Activated T-cell treated with anti-CD3 and anti-CD28 coated beads, Interleukin-2, amount 50 U/mL, for 24 hours (primary cell): ENCODE measurements at places on chromosomes 3 and 15.

DNA sequence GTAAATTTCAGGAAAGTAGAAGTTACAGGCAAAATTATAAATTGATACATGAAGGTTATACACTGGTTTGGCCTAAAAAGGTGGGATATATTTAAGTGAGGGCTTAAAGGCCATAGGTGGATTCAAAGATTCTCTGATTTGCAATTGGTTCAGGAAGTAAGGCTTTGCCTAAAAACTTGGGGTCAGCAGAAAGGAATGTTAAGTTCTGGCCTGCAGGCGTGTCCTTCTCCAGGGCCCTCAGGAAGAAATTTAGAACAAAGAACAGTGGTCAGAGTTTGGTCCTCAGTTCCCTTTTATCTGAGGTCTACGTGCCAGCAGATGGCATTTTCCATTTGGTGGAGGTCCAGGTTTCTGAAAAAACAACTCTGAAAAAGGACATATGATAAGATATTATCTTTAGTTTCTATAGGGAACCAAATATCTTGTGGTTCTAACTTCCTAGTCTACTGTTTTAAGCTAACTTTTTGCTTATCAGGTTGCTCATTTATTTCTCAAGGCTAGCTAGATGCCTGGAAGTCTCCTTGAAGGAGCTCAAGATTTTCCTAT, 40.5 kb downstream of the SCN11A start:
- no peak for DNase-seq

GRCh38 chr15:68524753-68525584, 53.8 kb upstream of the CORO2B start:
- DNase-seq: no peak

GRCh38 chr3:13274551-13275332, 145.4 kb downstream of the NUP210 start:
- no peak for DNase-seq

DNA sequence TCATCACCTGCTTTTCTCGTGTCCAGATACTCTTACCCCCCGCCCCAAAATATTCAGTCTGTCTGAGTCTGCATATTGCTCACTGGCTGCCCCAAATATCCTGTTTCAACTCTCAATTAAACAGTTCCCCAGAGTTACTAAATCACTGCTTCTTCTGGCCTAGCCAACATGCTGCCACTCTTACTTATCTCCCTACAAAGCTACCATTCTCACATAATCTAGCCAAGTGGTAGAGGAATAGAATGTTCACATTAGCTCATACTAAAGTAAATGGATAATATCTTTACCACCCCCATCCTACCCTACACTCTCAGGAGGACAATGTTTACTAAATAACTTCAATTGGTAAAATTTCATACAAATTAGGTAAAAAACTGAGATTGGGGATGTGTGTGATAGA, 77.8 kb downstream of the NR1I2 start:
- no peak for DNase-seq

DNA sequence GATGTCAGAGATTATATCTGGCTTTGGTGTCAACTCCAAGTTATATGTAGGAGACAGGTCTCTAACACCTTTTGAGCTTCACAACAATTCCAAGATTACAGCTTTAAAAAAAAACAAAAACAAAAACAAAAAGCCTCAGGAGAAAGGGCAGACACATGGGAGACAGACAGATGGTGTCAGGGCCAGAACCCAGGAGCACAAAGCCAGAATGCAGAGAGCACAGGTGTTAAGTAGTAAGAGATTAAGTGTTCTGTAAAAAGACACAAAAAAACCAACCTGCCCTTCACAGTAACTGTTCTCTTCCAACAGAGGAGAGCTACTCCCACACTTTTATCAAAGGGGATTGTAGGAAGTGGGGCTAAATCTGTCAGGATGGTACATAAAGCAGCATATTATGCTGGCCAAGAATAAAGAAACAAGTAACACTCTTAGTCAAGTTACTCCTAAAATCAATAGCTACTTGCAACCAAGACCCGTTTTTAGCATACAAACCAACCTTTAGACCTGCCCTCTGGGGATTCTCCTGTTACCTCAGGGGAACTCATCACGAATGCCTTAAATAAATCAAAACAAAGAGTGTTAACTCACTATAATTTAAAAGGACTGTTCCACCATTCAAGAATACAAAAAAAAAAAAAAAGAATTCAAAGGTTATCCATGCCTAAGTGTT, 5.9 kb downstream of the CPEB1 start:
- no peak for DNase-seq

DNA sequence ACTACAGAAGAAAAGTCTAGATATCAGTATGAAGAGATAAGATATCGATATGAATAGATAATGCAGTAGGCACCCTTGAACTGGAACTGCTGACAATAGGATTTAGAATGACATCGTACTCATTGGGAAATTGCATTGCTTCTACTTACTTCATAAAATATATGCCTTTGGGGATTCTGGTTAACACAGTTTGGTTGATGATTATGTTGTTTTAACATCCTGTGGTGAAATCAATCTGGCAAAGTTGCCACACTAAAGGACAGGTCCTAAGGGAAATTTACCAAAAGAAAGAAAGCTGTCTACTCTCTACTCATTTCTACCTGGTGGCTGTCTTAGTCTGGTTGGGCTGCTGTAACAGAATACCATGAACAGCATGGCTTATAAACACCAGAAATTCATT, 417.4 kb upstream of the DPH6 start:
- no peak for DNase-seq

GRCh38 chr3:113441051-113441770, at the start of gene CFAP44:
TSS of gene CFAP44 (minus strand) at chr3:113441493. CDS start at chr3:113433664, 7,829 bp downstream.
- peak; percentile 69 for DNase-seq

DNA sequence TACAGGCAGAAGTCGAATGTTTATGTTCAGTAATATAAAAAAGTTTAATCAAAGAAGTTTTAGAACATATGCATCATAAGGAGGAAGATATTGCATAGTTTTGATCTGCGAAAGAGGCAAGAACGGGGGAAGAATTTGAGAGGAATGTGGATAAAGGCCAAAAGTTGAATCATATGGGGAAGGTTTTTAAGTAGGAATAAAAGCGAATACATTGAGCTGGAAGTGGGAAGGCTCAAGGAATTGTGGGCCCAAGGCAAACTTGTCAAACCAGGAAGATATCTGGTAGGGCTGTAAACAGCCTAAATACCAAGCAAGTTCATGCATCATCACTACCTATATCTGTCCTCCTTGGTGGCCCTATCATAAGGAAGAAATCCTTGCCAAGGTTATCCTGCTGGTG, 186.9 kb downstream of the MAGI1 start:
- DNase-seq: no peak

GRCh38 chr3:165403666-165404065, 207.5 kb upstream of the SLITRK3 start:
- no peak for DNase-seq

DNA sequence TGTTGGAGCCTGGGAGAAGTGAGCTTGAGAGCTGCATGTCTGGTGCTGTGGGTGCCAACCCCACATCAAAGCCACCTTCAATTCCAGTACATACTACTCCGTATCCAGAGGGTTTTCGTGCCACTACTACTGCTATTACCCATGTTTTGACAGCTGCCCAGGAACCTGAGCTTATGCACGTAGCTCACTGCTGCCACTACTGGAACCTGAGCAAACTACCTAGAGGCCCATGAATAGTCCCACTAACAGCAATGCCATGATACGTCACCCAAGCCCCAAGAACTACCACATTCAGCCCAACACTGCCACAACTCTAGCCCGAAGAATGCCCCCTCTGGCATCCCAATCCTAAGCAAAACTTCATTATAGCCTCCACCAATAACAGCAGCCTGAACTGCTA, 215.2 kb upstream of the BCHE start:
- DNase-seq: no peak

GRCh38 chr3:33313331-33313730, 36.1 kb downstream of the FBXL2 start:
- no peak for DNase-seq

GRCh38 chr3:139928708-139929505, 6.1 kb upstream of the CLSTN2 start:
- no peak for DNase-seq

DNA sequence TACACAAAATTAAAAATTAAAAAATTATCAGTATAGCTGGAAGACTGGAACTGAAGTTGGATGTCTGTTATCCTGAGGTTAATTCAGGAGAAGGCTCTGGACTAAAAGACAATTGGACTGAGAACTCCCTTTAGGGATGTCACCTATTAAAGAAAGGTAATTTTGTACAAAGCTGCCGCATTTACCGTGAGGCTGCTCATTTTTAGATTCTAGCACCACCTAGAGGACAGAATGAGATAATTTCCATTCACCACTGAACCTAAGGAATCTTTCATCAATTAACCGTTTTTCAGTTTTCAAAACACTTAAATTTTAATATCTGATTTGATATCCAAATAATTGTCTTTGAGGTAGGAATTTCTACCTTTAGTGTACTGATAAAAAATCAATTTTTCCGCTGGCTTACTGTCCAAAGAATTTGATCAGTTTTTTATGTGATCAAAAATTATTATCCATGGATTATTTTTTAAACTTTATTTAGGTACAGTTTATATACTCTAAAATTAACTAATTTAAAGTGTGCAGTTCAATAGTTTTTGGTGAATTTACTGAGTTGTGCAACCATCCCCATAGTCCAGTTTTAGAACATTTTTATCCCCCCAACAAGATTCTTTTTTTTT, 106.7 kb upstream of the TNIK start:
- no peak for DNase-seq

GRCh38 chr15:63509955-63510940, 5.9 kb downstream of the USP3 start:
- DNase-seq: no peak

GRCh38 chr3:156161172-156161571, 40.8 kb downstream of the KCNAB1 start:
- DNase-seq: no peak

GRCh38 chr3:152466784-152467183, 198.1 kb downstream of the MBNL1 start:
- DNase-seq: no peak

DNA sequence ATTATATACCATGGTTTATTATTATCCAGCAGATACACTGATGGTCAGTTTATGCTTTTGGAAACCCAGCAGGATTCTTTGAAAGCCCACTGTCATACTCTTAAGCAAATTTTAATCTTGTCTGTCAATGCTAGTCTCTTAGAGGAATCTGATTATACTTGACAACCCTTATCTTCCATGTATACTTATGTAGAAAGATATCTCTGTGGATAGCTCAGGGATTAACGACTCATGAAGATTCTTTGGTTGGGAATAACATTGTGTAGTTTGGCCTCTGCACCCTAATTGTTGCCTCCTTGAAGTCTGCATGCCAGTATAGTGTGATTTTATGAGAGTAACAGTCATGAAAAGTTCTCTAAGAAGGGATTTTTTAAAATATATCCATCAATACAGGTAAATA, 33.0 kb downstream of the FILIP1L start:
- DNase-seq: no peak

DNA sequence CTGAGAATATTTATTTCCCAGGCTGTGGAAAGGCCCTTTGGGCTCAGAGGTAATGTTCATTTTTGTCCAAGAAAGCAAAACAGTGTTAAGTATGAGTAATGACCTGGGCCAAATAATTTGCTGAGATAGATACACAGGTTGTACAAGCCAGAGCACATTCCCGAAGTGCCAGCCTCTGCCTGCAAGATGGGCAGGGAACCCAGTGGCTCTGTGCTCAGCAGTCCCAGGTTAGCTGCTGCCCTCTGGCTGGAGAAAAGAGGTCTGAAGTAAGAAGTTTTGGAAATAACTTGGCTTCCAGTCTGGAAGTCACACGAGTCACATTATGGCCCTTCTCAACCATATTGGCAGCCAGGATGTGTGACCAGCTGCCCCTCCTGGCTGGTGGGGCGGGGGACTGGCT, 20.2 kb downstream of the MYZAP start:
- DNase-seq: no peak

DNA sequence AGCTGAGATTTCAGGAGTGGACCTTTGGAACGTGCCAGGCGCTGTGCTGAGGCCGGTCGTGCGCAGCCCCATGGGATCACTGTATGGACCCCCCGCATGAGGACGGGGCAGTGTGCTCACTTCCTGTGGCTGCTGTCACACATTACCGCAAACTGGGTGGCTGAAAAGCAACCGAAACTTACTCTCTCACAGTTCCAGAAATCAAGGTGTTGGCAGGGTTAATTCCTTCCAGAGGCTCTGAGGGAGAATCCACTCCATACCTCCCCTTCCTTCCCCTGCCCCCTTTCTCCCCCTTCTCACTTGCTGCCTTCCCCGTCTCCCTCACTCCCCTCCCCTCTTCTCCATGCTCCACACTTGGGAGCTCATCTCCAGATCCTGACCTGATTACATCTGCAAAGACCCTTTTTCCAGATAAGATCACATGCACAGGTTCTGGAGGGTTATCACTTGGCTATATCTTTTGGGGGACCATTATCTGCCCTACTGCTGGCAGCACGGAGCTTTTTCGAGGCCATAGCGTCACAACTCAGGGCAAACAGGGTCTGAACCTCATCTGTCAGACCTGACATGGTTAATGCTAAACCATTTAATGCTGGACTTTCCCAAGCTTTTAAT, 41.2 kb downstream of the KLF13 start:
- DNase-seq: no peak

GRCh38 chr3:106840319-106840718, 536.9 kb upstream of the CCDC54 start:
- no peak for DNase-seq

DNA sequence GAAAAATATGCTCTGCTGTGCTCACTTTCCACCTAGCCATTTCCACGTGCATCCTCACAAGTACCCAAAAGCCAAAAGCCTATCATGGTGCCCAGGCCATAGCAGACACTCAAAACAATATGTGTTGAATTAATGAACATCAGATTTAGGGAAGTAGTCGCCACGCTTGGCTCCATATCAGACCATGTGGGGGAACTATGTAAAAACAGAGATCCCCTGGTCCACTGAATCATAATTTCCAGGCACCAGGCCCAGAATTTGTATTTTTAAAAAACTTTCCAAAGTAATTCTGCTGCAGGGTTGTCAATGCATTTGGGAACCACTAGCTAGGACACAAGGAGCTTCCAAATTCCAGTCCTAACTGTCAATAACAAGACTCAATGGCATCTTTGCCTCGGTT, 77.3 kb downstream of the CNTN3 start:
- no peak for DNase-seq

GRCh38 chr15:90789462-90789861, 72.3 kb downstream of the BLM start:
- DNase-seq: no peak

DNA sequence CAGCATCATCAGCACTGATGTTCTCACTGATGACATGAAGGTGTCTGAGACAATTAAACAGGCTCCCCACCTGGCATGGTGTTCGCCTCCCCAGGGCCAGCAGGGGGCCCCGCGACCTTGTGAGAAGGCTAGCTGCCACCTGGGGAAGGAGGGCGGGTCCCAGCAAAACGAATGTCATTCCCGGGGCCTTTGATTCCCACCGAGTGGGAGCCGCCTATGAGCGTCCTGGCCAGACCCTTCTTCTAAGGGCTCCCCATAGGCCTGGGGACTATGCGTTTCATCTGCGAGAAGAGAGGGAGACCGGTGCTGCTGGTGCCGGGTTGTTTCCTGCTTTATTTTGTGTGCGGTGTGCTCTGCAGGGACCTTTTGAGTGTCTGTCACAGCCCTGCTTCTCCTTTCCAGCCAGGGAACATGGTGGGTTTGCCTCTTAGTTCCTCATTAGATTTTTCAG, 20.5 kb upstream of the MINDY4B start:
- peak; percentile 73 for DNase-seq

GRCh38 chr3:145197051-145197820, 963.7 kb downstream of the PLOD2 start:
- no peak for DNase-seq
